ENCODE measurements at places on chromosomes 7 and 10.

GRCh38 chr7:24366876-24367275 is 82.9 kb downstream of the NPY start:
- DNase-seq = no peak

DNA sequence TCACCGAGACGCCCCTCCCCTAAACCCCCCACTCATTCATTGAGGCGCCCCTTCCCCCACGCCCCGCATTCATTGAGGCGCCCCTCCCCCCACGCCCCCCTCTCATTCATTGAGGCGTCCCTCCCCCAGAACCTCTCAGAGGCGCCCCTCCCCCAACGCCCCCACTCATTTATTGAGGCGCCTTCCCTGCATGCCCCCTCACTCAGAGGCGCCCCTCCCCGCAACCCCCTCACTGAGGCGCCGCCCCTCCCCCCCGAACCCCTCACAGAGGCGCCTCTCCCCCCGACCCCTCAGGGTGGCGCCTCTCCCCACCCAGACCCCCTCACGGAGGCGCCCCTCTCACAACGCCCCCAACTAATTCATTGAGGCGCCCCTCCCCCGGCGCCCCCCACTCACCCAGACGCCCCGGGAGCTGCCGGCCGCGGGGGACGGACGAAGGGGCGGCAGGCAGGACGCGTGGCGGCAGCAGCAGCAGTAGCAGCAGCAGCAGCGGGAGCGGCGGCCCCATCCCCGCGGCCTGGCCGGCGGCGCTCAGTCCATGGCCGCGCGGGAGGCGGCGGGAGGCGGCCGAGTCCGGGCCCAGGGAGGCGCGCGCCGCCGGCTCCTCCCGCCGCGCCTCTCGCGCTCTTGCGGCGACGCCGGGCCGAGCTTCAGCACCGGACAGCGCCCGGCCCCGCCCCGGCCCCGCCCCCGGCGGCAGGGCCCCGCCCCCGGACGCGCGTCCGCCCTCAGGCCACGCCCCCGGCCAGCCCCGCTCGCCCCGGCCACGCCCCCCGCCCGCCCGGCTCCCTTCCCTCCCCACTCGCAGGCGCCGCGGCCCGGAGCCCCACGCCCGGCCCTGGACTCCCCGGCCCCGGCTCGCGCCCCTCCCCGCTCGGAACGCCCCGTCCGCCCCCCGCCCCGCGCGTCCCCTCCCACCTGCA is at the start of gene PTPRN2:
Gene PTPRN2 (minus strand): TSS at position 662 of the 923 bp plus-strand sequence.
- DNase-seq = peak; percentile 24

DNA sequence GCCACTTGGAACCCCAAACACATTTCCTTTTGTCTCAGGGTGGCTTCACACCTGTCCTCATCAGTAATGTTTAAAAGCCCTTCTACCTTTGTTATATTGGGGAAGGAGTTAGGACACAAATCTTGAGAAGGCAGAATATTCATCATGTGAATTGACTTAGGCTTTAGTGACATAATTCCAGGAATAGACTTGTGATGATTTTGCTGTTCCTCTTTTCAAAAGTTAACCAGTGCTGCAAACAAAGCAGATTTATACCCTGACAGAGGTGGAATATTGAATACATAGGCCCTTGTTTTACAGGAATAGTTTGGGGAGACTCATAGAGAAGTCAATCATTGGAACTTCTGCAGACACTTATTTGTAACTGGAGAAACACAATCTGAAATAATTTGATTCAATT is 27.0 kb downstream of the ZNF786 start:
- no peak for DNase-seq

DNA sequence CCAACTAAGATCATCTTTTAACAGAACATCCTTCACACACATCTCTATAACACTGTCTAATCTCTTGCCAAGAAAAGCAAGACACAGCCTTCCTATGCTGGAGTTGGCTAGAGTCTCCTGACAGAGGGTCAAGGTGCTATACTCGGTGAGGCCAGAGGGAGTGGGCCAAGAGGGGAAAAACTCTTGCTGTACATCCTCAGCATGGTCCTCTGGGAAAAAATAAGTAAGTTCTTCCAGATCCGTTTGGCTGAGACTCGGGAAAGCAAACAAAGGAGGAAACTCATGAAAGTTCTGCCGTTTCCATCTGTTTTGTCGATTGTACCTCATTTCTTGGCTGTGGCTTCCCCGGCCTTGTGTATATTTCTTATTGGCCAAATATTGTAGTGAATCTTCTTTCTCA is 33.9 kb downstream of the VWDE start:
- no peak for DNase-seq

DNA sequence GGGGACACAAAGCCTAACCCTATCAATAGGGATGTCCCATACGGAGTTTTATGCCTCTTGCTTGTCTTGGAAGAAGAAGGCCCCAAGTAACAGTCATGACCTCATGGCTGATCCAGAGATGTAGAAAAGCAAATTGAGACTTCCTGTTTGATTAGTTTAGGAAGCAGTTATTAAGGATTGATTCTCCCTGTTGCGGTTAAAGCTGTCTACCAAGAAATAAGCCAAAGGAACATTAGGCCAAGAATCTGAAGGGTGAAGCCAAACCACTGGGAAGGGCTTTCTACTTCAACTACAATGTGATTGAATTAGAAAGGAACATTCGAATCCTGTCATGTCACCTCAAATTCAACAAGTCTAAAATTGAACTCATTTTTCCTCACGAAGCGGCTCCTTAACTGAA is 60.5 kb upstream of the AGBL3 start:
- no peak for DNase-seq

DNA sequence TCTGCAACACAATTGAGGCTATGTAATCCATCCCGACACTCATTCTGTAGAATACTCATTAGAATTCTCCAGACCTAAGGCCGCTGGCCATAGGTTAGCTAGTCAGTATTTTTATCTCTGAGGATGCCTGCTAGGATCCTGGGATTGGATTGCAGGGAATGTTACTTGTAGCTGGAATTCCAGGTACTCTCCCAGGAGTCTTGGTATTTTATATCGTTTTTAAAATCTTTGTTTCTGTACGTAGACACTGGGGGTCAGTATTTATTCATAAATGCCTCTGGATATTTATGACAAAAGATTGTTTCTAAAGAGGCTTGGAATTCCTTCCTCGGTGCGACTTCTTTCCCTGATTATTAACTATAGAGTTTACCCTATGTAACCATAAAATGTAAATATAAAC is 40.1 kb downstream of the BPGM start:
- no peak for DNase-seq

DNA sequence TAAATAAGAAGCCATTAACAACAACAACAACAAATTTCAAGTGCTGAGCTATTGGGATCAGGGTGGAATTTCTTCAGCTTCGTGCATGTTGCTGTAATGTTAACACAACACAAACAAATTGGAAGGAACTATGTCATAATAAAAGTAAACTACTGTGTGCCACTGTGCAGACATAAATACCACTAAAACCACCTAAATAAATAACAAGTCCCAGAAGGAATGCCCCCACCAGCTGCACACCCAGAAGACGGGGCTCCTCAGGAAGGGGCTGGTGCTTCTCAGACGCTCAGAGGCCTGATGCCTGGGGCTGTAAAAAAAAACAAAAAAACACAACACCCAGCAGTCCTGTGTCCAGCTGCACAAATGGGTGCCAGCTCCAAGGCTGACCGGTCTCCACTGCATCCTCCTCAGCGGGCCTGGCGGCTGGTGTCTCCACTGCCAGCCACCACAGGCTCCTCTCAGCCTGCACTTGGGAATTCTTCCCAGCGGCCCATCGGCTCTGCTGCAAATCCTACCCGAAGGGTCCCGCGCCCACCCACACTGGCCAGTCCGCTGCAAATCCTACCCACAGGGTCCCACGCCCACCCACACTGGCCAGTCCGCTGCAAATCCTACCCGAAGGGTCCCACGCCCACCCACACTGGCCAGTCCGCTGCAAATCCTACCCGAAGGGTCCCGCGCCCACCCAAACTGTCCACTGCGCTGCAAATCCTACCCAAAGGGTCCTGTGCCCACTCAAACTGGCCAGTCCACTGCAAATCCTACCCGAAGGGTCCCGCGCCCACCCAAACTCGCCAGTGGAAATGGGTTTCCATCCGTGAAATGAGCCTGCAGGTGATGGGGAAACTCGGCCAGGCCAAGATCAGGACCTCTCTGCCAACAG is 35.8 kb upstream of the DNAAF5 start:
- no peak for DNase-seq

DNA sequence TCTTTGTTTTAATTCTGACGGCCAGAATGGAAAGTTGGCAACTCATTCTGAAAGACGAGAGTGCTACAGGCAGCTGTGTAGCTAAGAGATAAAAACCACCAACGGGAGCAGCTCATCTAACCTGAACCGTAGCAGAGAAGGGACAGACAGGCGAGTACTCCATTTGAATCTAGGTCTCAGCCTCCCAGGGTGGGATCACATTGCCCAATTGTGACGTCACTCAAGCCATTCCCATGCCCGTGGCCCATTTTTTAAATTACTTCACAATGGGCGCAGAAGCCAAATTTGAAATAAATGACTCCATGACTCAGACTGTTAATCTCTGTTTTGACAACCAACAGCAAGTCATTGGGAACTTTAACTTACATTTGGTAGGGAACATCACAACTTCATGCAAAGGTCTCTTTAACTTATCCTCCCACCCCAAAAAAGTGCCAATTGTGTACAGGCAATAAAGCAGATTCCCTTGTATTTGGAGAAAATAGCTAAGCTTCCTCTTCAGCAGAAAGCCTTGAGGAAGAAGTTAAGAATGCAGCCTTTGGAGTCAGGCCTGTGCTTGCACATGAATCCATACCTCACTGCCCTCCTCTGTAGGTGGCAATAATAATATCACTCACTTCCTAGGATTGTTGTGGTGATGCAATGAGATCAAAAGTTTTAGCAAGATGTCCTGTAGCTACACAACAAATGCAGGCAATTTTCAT is 93.2 kb upstream of the KIF5B start:
- no peak for DNase-seq

DNA sequence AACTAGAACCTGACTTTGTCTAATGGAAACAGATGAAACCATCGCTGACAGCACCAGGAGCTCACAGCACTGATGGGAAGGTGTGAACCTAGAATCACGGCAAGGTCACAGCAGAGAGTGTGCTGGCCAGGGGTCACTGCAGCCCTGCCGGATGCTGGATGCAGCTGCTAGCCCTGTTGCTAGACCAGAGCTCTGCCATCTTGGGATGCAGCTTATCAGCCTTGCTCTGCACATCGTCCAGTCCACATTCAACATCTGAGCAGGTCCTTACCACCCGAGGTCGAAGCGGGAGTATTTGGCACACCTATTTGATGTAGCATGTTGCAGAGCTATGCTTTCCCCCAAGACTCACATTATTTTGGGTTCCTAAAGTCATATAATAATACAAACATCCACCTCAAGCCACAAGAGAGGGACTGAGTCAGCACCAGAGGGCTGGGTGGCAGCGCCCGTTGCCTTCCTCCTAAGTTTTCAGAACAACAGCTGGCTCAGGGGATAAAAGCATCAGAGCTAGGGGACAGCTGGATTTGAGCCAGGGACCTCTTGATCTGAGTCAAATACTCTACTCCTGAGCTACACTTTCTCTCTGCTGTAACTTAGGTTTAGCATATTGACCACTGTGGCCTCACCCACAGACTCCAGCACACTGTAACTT is 135.3 kb downstream of the ZNF467 start:
- DNase-seq = no peak

DNA sequence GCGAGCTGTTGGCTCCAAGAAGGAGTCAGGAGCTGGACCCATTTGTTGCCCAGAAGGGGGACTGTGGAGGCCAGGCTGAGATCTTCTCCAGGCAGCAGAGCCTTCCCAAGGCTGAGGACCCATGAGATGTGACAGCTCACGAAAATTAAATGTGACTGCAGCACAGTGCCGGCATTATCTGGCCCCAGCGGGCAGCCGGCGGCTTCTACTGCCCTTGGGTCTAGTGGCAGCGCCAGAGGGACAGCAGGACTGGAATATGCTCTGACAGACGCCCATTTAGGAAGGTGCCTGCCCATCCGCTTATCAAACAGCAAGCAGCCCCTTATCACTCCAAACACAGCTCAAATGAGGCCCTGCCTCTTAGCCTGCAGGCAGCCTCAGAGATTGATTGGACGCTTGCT is 122.9 kb upstream of the LYZL2 start:
- DNase-seq = no peak

DNA sequence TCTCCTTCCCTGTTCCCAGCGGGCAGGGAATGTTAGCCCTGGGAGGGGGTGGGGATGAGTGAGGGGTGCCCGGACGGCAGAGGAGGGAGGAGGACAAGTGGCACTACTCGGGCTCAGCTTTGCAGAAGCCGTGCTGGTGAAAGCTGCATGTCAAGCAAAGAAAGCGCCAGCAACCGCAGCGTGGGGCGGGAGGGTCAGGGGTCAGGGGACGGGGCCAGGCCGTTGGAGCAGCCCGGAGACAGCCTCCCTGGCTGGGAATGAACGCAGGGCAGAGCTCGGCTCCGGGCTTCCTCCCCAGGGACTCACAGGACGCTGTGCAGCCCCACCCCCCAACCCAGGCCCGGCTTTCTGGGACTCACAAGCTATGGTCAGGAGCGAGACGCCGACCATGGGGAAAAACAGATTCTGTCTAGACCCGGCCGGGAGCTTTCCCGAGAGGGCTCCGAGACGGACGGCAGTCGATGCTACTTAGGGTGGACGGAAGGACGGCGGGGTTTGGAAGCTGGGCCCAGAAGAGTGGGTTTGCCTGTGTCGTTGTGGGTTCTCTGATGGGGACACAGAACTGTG is 113.4 kb downstream of the VIPR2 start:
- no peak for DNase-seq

- peak; percentile 99 for DNase-seq
Observed at GRCh38 chr7:156640257-156640948, at the start of gene RNF32. TSS of gene RNF32 (plus strand) at chr7:156640774. CDS start at chr7:156643878, 3,104 bp downstream.
